ENCODE measurements at places on chromosomes 16 and 17. TPM values are rescaled to one million over a fixed set of nuclear protein-coding genes. Genes with fewer than 3 reads are reported as not detected.

USH1G gene
- 0.13 TPM for polyA plus RNA-seq

ZNF629 gene
- polyA plus RNA-seq: 6.7 TPM

CHAD gene
- 2.3 TPM for polyA plus RNA-seq

AOC3 gene
- 107 TPM for polyA plus RNA-seq

AGRP gene
- not detected for polyA plus RNA-seq

DNA sequence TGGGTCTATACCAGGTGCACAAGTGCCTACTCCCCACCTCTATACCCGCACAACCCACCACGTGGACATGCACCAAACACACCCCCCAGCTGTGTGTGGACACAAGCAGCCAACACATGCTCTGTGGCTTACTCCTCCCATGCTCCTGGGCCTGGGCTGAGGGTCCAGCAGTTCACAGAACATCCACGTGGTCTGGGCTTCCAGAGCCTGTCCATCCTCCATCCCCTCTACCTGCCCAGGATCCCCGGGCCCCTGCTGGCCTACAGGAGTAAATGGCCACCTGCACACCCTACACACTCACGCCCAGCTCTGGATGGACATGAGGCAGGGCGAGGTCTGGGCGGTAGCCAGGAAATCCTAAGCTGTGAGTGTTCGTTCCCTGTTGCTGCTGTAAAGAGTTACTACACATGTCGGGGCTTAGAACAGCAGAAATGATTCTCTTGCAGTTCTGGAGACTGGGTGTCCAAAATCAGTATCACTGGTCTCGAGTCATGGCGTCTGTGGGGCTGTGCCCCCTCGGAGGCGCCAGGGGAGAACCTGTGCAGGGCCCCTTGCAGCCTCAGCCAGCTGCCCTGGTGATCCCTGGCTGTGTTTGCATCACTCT, 15.0 kb upstream of the RAI1 start:
- DNase-seq: no peak

DNA sequence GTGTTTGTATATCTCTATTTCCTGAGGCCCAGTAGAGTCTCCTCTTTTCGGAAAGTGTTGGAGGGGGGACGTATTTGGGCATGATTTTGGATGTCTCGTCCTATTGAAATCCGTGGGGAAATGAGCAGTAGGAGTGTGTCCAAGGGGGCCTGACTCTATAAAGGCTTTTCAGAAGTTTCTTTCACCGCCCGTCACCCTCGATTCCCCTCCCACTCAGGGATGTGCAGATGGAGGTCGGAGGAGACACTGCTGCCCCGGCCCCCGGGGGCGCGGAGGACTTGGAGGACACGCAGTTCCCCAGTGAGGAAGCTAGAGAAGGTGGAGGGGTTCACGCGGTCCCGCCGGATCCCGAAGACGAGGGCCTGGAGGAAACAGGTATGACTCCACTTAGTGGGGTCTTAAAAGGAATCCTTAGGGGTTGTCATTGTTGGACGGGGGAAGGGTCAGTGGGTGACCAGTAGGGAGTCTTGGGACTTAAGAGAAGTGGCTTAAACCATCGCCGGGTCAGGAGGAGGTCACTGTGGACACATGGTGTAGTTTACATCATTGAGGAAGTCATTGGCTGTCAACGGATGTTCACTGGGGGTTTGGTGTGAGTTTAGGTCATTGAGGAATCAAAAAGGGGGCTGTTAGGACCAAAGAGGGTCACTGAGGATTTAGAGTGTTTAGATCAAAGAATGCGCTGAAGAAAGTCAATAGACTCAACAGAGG, 424 bp downstream of the MON1B start:
- no peak for DNase-seq

- no peak for DNase-seq
Measured at GRCh38 chr17:80971704-80972304, 19.8 kb upstream of the CHMP6 start.

GRCh38 chr16:48197294-48197693, 41.5 kb upstream of the ABCC12 start:
- DNase-seq: no peak

DNA sequence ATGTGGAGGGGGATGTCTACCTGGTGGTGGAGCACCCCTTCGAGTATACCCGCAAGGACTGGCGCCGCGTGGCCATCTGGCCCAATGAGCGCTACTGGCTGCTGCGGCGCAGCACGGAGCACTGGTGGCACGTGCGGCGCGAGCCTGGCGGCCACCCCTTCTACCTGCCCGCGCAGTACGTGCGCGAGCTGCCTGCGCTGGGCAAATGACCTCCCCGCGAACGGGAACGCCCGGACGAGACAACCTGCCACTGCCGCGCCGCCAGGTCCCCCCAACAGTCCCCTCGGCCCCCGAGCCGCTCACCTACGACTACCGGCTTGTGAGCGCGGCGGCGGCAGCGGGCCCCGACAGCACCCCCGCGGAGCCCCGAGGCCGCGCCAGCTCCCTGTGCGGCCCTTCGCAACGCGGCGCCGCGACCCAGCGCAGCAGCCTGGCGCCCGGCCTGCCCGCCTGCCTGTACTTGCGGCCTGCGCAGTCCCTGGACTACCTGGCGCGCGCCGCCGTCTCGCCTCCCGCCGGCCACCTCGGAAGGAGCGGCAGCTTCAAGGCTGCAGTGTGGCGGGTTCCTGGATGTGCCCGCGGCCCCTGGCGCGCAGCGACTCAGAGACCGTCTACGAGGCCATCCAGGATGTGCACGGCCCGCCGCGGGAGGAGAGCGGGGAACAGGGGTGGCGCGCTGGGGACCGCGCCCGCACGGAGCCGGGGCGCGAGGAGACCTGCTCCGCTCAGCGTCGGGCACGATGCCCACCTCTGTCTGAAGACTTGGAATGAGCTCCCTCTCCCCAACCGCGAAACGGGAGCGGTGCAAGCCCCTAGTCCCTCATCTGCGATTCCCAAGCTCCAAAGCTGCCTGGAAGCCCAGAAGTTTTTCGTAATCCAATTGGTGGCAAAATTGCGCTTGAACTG, 48.7 kb upstream of the AMZ2 start:
- no peak for DNase-seq

DNA sequence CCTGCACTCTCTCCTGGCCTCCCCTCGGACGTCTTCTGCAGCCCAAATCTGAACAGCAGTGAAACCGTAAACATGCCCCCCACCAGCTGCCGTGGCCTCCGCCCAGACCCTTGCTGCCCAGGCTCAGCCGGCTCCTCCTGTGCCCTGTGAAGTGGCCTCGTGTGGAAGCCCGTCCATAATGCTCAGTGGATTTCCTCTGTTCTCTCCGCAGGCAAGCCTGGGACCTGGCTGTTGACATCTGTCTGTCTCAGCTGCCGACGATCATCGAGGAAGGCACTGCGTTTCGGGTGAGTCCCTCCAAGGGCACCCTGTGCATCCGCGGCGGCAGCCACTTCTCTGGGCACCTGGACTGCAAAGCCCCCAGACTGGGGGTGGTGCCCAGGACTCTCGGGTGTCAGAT, 153.9 kb upstream of the CHMP6 start:
- DNase-seq: peak; percentile 38

DNA sequence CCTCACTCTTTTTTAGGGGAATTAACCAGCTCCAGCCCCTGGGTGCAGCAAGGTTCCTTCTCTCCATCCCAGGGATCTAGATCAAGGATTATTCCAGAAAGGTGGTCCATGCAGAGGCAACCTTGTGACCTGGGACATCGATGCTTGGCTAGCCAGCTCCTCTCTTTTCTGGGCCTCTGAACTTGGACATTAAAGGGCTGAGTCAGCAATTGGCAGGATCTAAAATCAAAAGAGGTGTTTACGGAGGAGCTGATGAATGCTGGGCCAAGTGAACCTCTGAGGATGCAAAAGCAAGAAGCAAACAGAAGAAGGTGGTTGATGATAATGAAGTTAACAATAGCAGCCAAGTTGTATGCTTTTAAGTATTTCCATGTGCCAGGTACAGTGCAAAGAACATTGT, 207.0 kb downstream of the MAF start:
- no peak for DNase-seq

GRCh38 chr16:50640391-50640790, 40.7 kb downstream of the SNX20 start:
- DNase-seq: no peak

DNA sequence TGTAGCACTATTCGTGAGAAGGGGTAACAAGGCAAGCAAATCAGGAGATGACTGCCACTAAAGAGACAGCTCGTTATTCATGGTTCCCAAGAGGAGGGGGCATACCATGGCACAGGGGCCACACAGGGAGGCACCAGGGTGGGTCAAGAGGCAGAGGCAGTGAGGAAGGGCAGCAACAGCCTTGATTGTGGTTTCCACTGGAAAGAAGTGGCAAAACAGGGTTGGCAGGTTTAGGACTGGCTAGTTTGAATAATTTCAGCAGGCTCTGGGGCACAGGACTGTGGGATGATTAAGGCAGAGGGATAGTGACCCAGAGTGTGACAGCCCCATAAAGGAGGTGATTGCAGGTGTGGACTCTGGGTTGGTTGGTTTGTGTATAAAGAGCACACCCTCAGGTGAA, 188.9 kb downstream of the CBLN1 start:
- no peak for DNase-seq

GRCh38 chr17:78390241-78391050, 12.0 kb downstream of the PGS1 start:
- DNase-seq: no peak

DNA sequence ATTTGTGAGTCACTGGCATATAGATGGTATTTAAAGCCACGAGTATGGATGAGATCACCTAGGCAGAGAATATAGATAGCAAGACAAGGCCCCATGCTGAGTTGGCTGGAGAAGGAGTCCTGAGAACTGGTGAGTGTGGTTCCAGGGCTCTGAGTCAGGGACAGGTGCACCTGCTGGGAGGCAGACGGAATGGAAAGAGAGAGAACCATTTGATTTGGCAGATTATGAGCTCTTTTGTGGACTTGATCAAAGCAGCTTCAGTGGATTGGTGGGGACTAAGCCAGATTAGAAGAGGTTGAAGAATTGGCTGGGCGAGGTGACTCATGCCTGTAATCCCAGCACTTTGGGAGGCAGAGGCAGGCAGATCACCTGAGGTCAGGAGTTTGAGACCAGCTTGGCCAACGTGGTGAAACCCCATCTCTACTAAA, 4.3 kb upstream of the C16orf92 start:
- DNase-seq: no peak

- DNase-seq: no peak
Measured at GRCh38 chr17:55532670-55533069, 21.4 kb upstream of the SMIM36 start.

DNA sequence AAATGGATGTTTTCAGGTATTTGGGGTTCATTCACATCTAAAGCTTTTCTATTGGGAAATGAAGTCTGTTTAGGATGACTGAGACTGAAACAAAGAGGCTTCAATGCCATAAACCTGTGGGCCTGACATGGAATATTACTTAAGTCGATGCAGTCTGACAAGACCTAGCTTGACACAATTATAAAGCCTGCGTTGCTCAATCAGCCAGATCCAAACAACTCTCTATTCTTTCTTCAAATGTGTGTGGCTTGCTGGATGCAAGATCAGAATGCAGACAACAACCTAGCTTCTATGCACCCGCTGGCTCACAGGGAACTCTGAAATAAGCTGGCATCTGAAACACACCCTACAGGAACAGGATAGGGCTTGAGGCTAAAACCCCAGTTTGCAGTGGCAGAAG, 40.0 kb downstream of the RFFL start:
- no peak for DNase-seq

DNA sequence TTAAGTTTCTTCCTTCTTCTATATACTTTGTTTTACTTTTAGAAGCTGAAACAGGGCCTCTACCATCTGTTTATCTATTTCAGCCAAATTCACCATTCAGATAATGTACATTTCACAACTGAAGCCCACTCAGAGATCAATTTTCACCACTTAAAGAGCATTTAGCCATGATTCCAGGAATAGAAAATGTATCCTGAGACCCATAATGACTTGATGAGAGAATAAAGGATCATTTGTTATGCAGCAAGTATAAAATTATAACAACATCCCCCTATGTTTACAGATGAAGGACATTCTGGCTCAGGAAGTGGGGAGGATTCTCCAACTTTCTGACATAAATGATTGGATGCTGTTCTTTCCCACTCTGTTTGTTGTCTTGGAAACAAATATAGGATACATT, 962.1 kb upstream of the EEF2KMT start:
- DNase-seq: no peak

DNA sequence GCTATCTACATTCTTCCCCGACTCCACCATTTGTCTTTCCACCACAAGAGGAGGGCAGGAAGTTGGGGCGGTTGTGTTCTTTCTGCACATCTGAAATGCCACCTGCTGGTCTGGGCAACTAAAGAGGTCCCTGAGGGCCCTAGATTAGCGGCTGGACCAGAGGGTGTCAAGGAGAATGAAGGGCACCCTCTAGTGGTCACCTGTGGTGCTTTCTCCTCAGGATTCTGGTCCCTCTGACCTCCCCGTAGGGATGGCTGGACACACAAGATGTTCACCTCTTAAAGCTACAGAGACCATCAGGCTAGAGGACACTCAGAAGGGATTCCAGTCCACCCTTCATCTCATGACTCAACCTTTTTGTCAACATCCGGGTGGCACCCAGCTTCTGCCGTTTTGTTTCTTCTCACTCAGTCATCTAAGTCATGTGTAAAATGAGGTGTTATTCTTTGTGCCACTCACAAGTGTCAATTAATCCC, 2.9 kb upstream of the SCIMP start:
- DNase-seq: peak; percentile 71

GRCh38 chr16:28609631-28610594, at the start of gene SULT1A1:
SULT1A1 (minus strand) TSS chr16:28610044; CDS start chr16:28608855, 1,189 bp downstream.
- peak; percentile 75 for DNase-seq

All from aorta (tissue), 5 donors.